Panc1 (cell line): ENCODE measurements at places on chromosomes 4 and X.

GRCh38 chrX:102720237-102721168 lies at the start of gene GPRASP3:
Gene GPRASP3, plus strand, starts transcription at chrX:102720743. Its CDS starts 28,253 bp downstream, at chrX:102748996.
- DNase-seq, result peak; percentile 71

DNA sequence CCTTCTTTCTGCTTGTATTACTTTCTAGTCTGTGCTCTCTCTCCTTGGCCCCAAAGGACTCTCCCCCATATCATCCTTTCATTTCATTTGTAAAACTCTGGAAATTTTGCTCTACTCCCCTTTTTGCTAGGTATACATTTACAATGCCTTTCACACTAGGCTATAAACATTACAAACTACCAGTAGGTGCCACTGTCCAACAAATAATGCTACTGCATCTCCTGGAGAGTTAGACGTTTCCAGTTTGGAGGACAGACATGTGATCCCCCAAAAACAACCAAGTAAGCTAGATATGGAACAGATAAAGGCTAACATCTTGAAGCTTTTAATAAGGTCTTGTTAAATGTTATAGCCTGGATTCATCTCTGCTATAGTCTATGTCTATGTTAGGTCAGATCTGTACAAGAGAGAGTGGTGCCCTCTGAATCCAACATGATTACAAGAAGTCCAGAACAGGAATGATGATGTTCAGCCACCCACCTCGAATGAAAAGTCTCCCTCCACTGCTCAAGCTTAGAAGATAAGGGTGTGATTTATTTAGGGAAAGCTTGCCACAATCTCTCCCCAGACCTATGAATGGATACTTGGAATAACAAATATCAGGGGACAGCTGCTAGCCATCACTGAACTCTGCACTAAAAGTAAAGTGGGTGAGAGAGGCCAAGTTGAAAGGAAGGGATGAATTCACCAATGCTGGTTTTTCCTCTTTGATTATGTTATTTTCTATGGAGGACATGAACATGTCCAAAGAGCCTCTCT lies 14.3 kb downstream of the CBR4 start:
- DNase-seq, result no peak

DNA sequence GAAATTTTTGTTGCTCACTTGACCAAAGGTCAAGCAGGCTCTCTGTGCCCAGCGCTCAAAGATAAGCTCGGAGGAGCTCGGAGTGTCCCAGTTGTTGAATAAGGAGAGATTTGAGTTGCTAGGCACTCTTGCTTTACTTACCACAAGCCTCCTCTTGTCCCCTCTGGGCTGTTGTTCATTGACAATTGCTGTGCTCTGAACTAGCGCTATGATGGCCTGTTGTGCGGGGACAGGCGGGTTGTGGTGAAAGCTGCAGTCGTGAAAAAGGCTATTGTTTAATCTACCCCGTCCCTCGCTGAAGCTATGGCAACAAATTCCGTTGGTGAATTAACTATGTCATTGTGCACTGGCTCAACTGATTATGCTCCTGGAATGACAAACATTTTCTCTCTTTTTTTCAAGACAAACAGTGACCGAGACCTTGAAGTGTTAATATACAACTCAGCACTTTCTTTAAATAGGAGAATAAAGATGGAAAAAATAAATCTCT lies 21.0 kb upstream of the POLA1 start:
- DNase-seq, result no peak

- no peak for DNase-seq
These were observed 347 bp downstream of the AMTN start for GRCh38 chr4:70518716-70519115.

- DNase-seq, result no peak
These were observed 154.6 kb downstream of the ATOH1 start for GRCh38 chr4:93983140-93983539.

DNA sequence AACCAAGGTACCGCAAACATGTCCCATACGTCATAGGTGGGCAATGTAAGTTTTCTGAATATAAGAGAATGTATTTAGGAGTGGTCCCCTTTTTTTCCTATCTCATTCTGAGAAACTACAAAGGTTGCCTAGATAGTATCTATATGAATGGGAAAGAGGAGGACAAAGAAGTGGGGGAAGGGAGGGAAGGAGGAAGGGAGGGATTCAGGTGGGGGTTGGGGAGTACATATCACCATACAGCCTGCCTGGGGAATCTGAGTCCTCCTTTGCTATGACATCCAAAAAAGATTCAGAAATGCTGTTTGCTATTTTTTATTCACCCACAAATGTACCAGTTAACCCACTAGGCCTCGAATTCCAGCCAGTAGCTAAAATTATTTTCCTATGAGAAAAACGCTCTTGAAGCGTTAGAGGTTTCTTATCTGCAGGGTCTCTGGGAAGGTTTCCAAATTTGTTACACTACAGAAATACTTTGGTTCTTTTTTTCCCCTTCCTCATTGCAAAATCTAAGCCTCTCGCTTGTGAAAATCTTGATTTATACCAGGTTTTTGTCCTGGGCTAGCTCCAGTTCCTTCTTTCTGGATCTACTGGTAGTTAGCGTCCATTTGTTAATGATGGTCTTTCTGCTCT lies 212.9 kb downstream of the NSUN7 start:
- DNase-seq, result no peak
